ENCODE measurements at places on chromosomes 3 and 15.

DNA sequence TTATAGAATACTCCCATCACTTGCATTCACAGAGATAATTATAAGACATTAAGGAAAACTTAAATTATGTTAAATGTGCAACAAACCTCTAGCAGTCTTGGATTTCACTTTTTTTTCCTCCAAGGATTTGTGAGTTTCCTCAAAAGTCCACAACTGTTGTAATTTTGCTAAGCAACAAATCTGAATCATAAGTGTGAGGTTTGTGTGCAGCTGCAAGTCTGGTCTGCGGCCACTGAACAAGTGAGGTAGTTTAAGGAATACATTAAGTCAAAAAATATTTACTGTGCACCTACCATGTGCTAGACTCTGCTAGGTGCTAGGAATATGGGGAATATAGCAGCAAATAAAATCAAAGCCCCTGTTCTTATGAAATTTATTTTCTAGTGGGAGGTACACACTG is 70.2 kb downstream of the LRRC28 start:
- no peak for DNase-seq

GRCh38 chr3:79264892-79265291 is 502.9 kb downstream of the ROBO1 start:
- no peak for DNase-seq

- no peak for DNase-seq
Observed at GRCh38 chr3:153290268-153291015, 128.4 kb downstream of the RAP2B start.

GRCh38 chr3:122598556-122598955 is 21.1 kb downstream of the PARP15 start:
- DNase-seq = no peak

Data from SHP77 (cell line).